ENCODE measurements at places on chromosomes 1 and 21. TPM values are rescaled to one million over a fixed set of nuclear protein-coding genes. Genes with fewer than 3 reads are reported as not detected.

Gene ASTN1
- 8.0 TPM for polyA plus RNA-seq

Gene NGF
- polyA plus RNA-seq, result 4.3 TPM

Gene TPTE
- polyA plus RNA-seq, result not detected

Gene B3GALT2
- 15.4 TPM for polyA plus RNA-seq

Gene GBP7
- polyA plus RNA-seq, result not detected

Gene EFCAB7
- 8.9 TPM for polyA plus RNA-seq

Gene FAM163A
- 0.86 TPM for polyA plus RNA-seq

Gene CDK18
- polyA plus RNA-seq, result 7.7 TPM

Gene FHAD1
- 2.1 TPM for polyA plus RNA-seq

Gene SELP
- polyA plus RNA-seq, result 0.67 TPM

Gene PDZK1IP1
- polyA plus RNA-seq, result not detected

Gene SCP2
- 74.3 TPM for polyA plus RNA-seq

Gene SYNC
- 37.8 TPM for polyA plus RNA-seq

Gene CDC20
- 22.0 TPM for polyA plus RNA-seq

Gene SHISAL2A
- polyA plus RNA-seq, result 2.7 TPM

Gene BEND5
- polyA plus RNA-seq, result 11.7 TPM

Gene SIM2
- polyA plus RNA-seq, result 4.9 TPM

Gene AGO3
- 11.7 TPM for polyA plus RNA-seq

Gene C1orf115
- polyA plus RNA-seq, result 13.6 TPM

Gene CNTN2
- polyA plus RNA-seq, result 0.79 TPM

Gene TRIM17
- polyA plus RNA-seq, result 1.0 TPM

Gene TMEM269
- 0.64 TPM for polyA plus RNA-seq

Gene RASAL2
- 8.5 TPM for polyA plus RNA-seq

Gene SZT2
- polyA plus RNA-seq, result 13.4 TPM

Gene SLC37A1
- polyA plus RNA-seq, result 2.7 TPM

Gene SMIM11
- polyA plus RNA-seq, result 18.8 TPM

Gene KRTAP19-3
- not detected for polyA plus RNA-seq

Gene RAB7B
- polyA plus RNA-seq, result 8.6 TPM

Gene PLPPR4
- polyA plus RNA-seq, result 5.9 TPM

Gene ADGRB2
- 21.2 TPM for polyA plus RNA-seq

Gene CCDC185
- polyA plus RNA-seq, result not detected

Gene SLC6A17
- 0.25 TPM for polyA plus RNA-seq

Gene SH2D2A
- 1.3 TPM for polyA plus RNA-seq

Gene KCNJ15
- 0.29 TPM for polyA plus RNA-seq

Gene RYR2
- 4.6 TPM for polyA plus RNA-seq

Gene MYBPH
- polyA plus RNA-seq, result 211 TPM

Gene ETV3L
- polyA plus RNA-seq, result not detected

Gene CREB3L4
- polyA plus RNA-seq, result 12.6 TPM

Gene EVA1C
- polyA plus RNA-seq, result 2.9 TPM

Gene CACNA1E
- polyA plus RNA-seq, result 0.17 TPM

Gene FYB2
- not detected for polyA plus RNA-seq

Gene UBL4B
- not detected for polyA plus RNA-seq

Gene CRNN
- polyA plus RNA-seq, result not detected

Gene MDM4
- 17.9 TPM for polyA plus RNA-seq

Gene MSH4
- 0.36 TPM for polyA plus RNA-seq

Gene KRTAP11-1
- not detected for polyA plus RNA-seq

Gene ACTN2
- 932 TPM for polyA plus RNA-seq

Gene CCDC27
- polyA plus RNA-seq, result 0.09 TPM

Gene FAM72B
- polyA plus RNA-seq, result 3.0 TPM

Gene ANXA9
- 2.5 TPM for polyA plus RNA-seq

Gene GLRX2
- polyA plus RNA-seq, result 11.8 TPM

Gene NBPF12
- polyA plus RNA-seq, result 9.6 TPM

Gene MAP3K21
- 0.19 TPM for polyA plus RNA-seq

Gene DIO1
- 0.10 TPM for polyA plus RNA-seq

Gene AGT
- polyA plus RNA-seq, result 12.1 TPM

Gene FCGR3A
- 0.99 TPM for polyA plus RNA-seq

Gene CLDN17
- not detected for polyA plus RNA-seq

Gene AMIGO1
- 10.7 TPM for polyA plus RNA-seq

Gene AQP10
- polyA plus RNA-seq, result 0.09 TPM
